ENCODE measurements at places on chromosomes 13 and 19.

GRCh38 chr19:31957711-31958110 lies 387.7 kb upstream of the ZNF507 start:
- DNase-seq = no peak

DNA sequence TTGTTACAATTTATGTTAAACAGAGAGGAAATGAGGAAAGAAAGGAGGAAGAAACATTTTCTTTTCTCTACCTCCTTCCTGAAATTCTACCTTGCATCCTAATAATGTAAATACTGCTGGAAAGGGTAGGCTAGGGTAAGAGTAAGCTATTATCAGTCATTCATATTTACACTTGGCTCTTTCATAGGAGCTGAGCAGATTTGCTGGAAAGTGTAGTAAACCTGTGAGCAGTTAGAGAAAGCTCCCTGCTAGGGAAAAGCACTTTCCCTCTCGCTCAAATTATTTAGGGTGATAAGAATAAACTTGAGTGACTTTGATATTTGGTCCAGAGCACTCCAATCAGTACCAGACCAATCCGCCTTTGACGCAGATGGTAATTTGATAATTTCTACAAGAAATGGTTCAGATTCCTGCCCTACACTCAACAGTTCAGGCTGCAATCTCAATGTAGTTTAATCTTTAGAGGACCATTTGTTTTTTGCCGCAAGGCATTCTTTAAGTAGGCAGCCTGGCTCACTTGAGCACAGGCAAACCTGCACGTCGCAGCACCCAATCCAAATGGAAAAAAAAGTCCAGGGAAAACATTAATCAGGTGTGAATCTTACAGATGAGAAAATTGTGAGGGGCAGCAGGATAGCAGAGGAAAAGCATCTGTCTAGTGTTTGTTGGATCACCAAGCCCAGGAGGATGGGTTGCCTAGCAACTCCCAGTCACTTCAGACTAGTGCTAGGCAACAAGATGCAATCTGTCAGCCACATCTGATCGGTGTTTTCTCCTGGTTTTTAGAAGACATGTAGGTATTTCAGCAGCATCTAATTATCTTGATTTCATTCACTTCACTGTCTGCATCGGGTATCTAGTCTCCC lies 68.6 kb upstream of the KL start:
- DNase-seq = no peak

DNA sequence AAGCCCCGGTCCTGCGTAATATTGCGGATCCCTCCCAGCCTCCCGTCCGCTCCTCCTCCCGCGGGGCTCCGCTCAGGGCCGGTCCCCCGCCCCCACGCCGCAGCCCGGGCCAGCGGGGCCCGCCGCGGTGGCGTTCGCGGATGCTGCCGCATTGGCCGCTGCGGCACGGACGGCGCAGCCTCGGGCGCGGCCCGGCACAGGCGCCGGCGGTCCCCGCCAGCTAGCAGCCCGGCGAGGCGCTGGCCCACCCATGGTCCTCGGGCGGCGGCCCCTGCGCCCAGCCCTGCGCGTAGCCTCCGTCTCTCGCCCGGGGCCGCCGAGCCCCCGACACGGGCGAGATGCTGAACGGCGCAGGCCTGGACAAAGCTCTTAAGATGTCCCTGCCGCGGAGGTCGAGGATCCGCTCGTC lies at the start of gene ATP8A2:
Gene ATP8A2 (plus strand): TSS at position 100 of the 409 bp plus-strand sequence. CDS start 239 bp downstream, at position 339.
- DNase-seq = no peak

DNA sequence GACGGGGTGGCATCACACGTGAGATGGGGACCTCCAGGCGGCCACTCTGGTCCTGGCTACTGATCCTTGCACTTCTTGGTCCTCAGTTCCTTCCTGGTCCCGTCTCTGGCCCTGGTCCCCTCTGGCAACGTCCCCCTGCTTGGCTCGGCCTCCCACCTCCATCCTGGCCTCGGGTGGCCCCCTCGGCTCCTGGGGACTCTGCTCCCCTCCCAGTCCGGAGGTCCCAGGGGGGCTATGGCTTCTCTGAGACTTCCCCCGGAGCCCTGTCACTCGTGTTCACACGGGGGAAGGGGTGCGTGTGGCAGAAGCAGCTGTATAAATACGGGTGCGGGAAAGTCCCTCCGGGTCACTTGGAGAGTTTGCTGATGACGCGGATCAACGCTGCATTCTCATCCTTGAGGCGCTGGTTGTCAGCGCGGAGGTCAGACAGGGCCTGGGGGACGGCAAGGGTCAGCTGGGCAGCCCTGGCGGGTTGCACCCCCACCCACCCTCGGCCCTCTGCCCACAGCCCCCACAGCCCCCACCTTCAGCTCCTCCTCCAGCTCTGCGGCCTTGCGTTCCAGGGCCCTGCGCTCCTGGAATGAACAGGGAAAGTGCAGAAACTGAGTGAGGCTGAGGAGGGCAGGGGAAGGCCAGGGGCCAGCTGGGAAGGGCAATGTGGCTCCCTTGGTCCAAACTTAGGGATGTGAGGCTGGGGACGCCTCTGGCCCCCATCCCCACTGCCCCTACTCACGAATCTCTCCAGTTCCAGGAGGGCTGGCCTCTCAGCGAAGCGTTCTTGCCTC lies 15.6 kb downstream of the EPS8L1 start:
- no peak for DNase-seq

DNA sequence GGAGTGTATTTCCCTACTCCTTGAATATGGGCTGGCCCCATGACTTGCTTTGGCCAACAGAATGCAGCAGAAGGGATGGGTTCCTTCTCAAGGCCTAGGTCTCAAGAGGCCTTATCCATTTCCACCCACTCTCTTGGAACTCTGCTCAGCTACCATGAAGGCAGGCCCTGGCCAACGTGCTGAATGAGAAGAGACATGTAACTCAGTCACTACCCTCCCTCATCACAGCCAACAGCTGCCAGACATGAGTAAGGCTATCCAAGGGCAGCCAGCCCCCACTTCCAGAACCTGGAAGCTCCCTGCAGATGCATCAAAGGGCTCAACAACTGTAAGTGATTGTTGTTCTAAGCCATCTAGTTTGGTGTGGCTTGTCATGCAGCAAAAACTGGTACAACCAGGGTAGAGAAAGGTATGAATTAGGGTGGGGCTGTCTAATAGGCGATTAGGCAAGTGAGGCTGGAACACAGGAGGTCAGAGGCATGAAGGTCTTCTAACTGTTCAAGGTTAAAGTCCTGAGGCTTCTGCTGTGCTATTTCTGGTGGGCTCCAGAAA lies 1.4 kb upstream of the RASL11A start:
- DNase-seq = no peak

DNA sequence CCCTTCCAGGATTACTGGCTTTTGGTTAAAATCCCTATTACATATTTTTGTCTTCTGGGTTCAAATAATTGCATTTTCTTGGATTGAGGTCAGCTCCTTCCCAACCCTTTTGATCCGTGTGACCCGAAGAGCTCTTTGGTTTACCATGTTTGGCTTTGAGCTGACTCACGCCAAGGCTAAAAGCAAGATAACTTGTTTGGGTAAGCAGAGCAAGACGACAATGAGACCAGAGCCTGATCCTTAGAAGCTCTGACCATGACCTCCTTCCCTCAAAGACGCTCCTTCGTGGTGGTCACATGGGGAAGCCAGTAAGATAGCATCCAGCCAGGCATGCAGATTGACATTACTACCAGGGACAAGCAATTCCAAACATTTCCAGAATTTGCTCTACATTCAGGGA lies 153.8 kb downstream of the DCT start:
- no peak for DNase-seq

- DNase-seq = peak; percentile 45
Observed at GRCh38 chr13:40776681-40777165, 5.7 kb upstream of the MRPS31 start.

DNA sequence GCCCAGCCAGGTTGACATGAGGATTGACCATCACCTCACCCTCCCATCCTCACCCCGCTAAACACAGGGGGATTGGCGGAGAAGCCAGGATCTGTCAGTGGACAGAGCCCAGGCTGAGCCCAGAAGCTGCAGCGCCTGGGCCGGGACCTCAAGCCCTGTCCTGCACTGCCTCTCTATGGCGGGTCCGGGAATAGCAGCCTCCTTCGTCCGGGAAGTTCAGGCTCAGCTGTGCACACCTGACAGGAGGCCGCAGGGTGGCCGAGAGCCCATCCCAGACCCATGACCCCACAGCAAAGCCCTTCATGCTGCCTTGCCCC lies 67.8 kb downstream of the SPACA7 start:
- no peak for DNase-seq

GRCh38 chr19:8593931-8594330 lies 16.6 kb downstream of the ADAMTS10 start:
- DNase-seq = no peak

GRCh38 chr13:111143865-111144540 lies 28.9 kb downstream of the ARHGEF7 start:
- DNase-seq = no peak

- DNase-seq = no peak
Observed at GRCh38 chr13:78806457-78806856, 147.5 kb upstream of the OBI1 start.

- DNase-seq = no peak
Observed at GRCh38 chr13:43079392-43079931, 56.1 kb downstream of the DNAJC15 start.

DNA sequence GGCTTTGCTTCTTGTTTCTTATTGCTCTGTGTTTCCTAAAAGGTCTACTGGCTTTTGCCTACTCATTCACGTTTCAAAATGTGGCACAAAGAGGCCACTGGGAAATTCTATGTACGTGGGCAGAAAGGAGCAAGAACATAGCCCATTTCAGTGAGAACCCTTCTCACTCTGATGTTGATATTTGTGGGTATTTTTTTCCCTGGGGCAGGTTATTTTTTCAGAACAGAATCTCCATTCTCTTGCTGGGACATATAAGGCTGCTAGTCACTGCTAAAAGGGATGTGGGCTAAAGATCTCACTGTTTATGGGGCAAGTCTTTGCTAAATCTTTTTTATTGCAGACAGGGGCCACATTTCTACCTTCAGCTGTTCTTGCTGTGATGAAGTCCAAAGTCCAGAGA lies 27.1 kb downstream of the EDNRB start:
- DNase-seq = no peak

- DNase-seq = no peak
Observed at GRCh38 chr19:18852648-18853047, 20.9 kb downstream of the UPF1 start.

- no peak for DNase-seq
Observed at GRCh38 chr13:75762076-75762937, 126.2 kb downstream of the LMO7 start.

GRCh38 chr13:110209950-110210603 lies 96.9 kb downstream of the COL4A1 start:
- DNase-seq = no peak

GRCh38 chr13:91813253-91813652 lies 414.8 kb downstream of the GPC5 start:
- DNase-seq = no peak

DNA sequence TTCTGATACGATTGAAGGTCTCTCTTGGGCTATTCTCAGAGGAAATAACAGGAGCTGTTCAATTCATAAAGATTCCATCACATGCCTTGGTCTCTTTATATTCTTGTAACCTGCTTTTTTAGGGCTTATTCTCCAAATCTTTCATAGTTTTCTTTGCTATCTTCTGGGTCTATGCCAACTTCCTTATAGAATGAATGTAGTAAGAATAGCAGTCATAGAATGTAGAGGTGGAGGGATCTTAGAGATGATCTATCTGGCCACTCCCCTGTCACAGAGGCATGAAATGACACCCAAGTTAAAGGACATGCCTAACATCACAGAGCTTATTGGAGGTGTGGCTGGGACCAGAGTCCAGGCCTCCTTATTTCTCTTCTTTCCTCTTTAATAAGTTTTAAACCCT lies 13.2 kb downstream of the LCP1 start:
- no peak for DNase-seq

GRCh38 chr13:105595471-105595870 lies 940.0 kb downstream of the EFNB2 start:
- DNase-seq = no peak

DNA sequence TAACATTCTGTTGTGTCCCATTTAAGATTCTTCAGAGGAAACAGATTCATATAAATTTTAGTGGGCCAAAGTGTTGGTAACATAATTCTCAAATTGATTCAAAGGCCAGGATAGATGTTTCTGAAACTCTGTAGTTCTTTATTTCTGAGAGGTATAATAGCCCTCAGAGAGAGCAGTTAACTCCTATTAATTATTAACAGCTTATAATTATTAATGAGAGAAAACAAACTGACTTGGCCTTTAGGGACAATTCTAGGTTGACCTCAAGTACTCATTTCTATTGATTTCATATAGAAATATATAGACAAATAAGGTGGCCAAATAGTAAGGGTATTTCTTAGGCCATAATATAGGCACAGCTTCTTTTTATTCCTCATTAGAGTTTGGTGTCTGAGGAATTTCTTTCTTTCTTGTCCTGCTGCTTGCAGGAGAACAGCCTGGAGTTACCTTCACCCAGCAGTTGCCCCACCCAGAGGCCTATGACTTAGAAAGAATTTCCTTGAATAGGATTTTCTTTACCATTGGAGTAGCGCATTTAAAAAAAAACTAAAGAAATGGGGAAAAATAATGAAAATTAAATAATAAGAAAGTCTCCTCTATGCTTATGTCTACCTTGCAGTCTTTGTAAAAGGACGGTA lies 1430.1 kb upstream of the SPRY2 start:
- DNase-seq = no peak

GRCh38 chr19:16425993-16426392 lies 45.8 kb downstream of the EPS15L1 start:
- no peak for DNase-seq

Data from stimulated activated CD8-positive, alpha-beta memory T cell treated with anti-CD3 and anti-CD28 coated beads, Interleukin-4, amount 100 ng/mL, for 4 hours (primary cell).